ENCODE measurements at places on chromosomes 7 and 10. TPM values are rescaled to one million over a fixed set of nuclear protein-coding genes. Genes with fewer than 3 reads are reported as not detected.
A peak's percentile ranks its signal among the peaks of the same experiment; 100 is the strongest.

SPOCK2 gene
- under 0.01 TPM for total RNA-seq

- no peak for DNase-seq
Measured at GRCh38 chr7:129946282-129946681, 6.5 kb downstream of the UBE2H start.

ANKRD22 gene
- total RNA-seq, result not detected

FGFBP3 gene
- total RNA-seq, result 0.97 TPM

PLXDC2 gene
- 12.6 TPM for total RNA-seq

OR2A5 gene
- not detected for total RNA-seq

- no peak for DNase-seq
Measured at GRCh38 chr7:150736864-150737263, 354 bp upstream of the GIMAP5 start.

PRR15 gene
- 1.3 TPM for total RNA-seq

GRCh38 chr10:127908106-127908958 lies 1.4 kb downstream of the PTPRE start:
- peak; percentile 90 for DNase-seq

TACR2 gene
- under 0.01 TPM for total RNA-seq

TSPAN33 gene
- total RNA-seq, result 0.43 TPM

DNA sequence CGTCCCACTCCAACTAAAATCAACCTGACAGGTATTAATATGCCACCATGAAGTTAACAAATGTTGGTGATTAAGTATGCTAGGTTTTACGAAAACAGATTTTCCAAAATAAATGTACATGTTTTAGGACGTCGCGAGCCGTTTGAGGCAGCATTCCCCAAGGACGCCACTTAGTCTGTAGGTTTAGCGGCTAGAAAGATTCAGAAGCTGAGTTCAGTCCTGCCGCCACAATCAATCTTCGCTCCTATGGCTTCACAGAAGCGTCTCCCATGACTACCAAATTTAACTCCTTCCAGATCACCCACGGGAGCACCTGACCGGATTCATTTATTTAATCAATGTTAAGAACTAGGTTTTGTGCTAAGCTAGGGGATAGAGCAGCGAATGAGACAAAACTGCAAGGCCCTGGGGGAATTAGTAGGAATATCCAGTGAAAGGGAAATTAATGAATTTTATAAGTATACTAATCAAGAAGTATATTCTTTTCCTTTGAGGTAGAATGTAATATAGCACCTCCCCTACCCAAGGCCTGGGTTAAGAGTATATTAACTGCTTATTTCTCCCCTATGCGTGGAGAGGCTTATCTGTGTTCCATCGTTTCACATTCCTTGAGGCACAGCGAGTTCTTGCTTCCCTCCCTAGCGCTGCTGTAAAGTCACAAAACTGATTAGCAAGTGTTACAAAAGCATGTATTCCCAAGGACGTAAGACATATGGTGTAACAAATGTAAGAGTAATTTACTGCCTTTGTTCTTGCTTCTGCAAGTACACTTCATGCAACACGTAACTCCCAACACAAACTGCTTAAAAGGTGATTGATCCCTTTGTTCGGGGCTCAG lies 994 bp upstream of the CYP51A1 start:
- peak; percentile 92 for DNase-seq

DNA sequence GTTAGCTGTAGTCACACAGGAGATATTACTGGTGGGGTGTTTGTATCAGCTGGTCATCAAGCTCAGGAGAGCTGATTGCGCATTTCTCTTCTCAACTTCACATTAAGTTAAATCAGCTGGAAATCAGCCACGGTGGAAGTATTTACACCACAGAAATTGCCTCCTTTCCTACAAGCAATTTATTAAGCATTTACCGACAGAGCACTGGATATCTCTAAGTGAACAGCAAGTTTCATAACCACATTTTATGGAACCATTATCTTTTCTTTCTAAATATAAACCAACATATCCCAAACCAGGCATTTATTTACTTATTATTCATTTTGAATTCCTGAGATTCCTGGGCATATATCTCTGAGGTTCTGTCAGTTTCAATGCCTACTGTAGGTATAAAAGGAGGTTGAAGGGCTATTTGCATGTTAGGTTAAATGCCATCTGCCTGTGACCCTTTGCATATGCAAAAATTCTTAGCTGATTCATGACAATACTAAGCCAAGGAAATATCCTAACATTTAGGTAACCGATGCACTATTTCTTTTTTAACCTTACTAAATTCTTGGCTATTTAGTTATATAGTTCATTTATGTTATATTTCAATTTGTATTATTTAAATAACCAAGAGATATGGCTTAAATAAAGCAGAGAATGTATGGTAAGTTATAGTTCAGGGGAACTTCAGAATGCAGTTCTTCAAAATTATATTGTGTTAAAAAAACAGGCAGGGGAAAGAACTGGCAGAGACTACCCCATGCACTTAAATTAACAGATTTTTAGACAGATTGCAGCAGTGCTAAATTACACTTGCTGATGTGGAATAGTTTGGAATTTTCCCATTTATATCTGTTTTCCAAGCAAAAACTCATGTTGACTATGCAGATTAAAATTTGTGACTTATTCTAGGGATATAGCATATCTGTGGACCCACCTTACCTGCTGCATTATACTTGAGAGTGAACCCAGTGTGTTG lies 56.8 kb downstream of the DYNC1I1 start:
- no peak for DNase-seq
